Activated CD4-positive, alpha-beta memory T cell treated with anti-CD3 and anti-CD28 coated beads, Interleukin-2, amount 10 ng/mL, durations not matched to agents 7 days and 5 days (primary cell): ENCODE measurements at places on chromosomes 6 and 20. TPM values are rescaled to one million over a fixed set of nuclear protein-coding genes. Genes with fewer than 3 reads are reported as not detected.

DNA sequence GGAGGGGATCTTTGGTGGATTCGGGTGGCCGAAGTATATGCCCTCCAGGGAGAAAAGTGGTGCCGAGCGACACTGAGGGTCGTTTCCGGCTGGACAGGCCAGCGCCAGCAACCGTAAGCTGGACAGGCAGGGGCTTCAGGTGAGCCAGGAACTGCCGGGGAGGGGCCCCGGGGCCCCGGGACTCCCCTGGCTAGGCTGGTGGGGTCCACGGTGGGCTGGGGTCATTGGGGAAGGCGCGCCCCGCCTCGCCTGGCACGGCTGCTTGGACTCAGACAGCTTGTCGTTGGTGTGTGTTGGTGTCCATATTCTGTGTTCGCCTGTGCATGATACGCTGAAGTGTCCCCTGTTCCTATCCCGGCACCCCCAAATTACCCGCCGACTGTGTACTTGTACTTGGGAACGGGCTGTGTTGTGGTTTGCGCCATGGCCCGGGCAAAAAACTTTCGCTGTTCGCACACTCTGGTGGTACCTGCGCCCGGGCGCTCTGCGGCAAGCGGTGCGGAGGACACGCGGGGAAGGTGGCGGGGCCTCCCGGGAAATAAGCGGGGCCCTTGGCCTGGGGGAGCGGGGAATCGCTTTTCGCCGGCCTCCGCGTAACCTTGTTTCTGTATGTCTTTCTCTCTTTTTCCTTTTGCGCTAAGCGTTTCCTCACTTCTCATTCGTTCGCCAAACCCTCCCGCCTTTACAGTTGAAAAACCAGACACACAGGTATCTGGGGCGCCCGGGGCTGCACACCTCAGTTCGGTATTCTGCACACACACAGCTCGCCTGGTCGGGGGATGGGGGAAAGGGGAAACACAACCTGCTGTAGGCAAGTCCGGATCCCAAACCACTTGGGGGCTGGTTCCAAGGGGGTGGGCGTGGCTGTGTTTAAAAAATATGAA lies 3.2 kb downstream of the GNAS start:
- H3K27me3 ChIP-seq = peaks cover 72% of the 10 kb centered on the region
- H3K4me1 ChIP-seq = peaks cover 21% of the 10 kb centered on the region
- H3K27ac ChIP-seq = no peak overlapping the region

Gene PNLDC1
- 0.35 TPM for total RNA-seq

DNA sequence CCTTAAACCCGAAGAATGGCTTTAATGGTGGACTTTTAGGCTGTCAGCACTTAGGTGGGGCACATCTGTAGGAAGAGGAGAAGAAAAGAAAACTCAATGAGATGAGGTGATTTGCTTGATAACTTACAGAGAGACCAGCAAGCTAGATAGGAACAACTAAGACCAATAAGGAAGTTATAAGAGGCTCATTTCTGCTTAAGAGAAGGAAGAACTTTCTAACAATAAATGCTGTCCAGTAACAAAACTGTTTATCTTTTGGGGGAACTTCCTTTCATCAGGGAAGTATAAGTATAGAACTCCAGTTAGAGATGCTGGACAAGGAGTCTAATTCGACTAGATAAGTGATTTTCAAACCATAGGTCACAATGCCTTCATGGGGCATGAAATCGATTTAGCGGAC lies 107.2 kb upstream of the SIRPA start:
- H3K4me1 ChIP-seq = no peaks in the 10 kb centered on the region
- H3K36me3 ChIP-seq = no peaks in the 10 kb centered on the region
- peaks cover 48% of the 10 kb centered on the region for H3K27me3 ChIP-seq
- no peak overlapping the region for H3K27ac ChIP-seq
- no peak overlapping the region for H3K4me3 ChIP-seq
- no peak for DNase-seq

GRCh38 chr6:102340311-102340710 lies 946.8 kb downstream of the GRIK2 start:
- DNase-seq = no peak
- no peaks in the 10 kb centered on the region for H3K36me3 ChIP-seq
- no peak overlapping the region for H3K27ac ChIP-seq
- no peaks in the 10 kb centered on the region for H3K4me1 ChIP-seq
- H3K27me3 ChIP-seq = no peaks in the 10 kb centered on the region

Gene SLC17A9
- total RNA-seq = 4.7 TPM

Gene SDCBP2
- total RNA-seq = 3.2 TPM

Gene TOX2
- 4.4 TPM for total RNA-seq

DNA sequence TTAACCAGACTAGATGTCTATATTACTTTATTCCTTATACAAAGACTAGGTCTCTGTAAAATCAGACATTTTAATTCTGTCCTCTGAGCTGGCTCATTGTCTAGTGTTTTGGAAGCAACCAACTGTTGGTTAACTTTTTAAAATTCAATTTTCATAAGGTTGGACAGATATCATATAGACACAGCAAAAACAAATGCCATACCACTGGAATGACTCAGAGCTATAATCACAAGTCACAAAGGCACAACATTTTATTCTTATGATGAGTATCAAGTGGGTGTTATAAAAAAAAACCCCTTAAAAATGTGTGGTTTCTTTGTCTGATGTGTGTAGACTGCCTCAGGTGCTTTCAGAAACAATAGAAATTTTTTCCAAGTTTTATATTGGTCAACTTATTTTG lies 296.2 kb upstream of the MARCKS start:
- H3K27me3 ChIP-seq = no peaks in the 10 kb centered on the region
- no peak for DNase-seq
- no peaks in the 10 kb centered on the region for H3K4me1 ChIP-seq
- no peak overlapping the region for H3K27ac ChIP-seq
- no peak overlapping the region for H3K4me3 ChIP-seq

GRCh38 chr6:78713564-78713963 lies 153.8 kb upstream of the IRAK1BP1 start:
- no peak for DNase-seq
- H3K4me1 ChIP-seq = no peaks in the 10 kb centered on the region
- no peak overlapping the region for H3K4me3 ChIP-seq
- H3K36me3 ChIP-seq = no peaks in the 10 kb centered on the region

- H3K4me1 ChIP-seq = peaks cover 22% of the 10 kb centered on the region
- H3K36me3 ChIP-seq = no peaks in the 10 kb centered on the region
- H3K4me3 ChIP-seq = peak overlapping the region; percentile 87
- DNase-seq = peak; percentile 60
- H3K27me3 ChIP-seq = peaks cover 4% of the 10 kb centered on the region
These were observed 427 bp downstream of the GINM1 start for GRCh38 chr6:149566410-149567193.

- H3K27ac ChIP-seq = no peak overlapping the region
- peaks cover 2% of the 10 kb centered on the region for H3K27me3 ChIP-seq
- no peak overlapping the region for H3K4me3 ChIP-seq
- H3K4me1 ChIP-seq = peaks cover 10% of the 10 kb centered on the region
- no peaks in the 10 kb centered on the region for H3K36me3 ChIP-seq
- DNase-seq = no peak
These were observed 24.8 kb upstream of the MBOAT1 start for GRCh38 chr6:20236909-20237600.

DNA sequence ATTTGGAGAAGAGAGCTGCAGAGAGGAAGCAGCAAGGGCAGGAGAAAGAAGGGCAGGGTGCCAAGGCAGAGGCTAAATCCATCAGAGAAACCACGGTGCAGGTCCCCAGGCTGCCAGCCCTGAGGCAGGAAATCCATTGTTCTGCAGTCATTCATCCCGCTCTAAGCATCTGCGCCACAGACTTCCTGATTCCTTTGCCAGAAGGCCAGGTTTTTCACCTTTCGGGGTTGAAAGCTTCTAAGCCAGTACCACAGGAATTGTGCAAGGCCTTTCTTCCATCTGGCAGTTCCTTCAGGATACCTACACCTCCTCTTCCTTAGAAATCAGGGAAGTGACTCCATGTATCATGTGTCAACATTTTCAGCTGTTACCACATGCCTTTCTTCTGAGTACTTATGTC lies 45.6 kb downstream of the ADGRF5 start:
- no peaks in the 10 kb centered on the region for H3K27me3 ChIP-seq
- no peak overlapping the region for H3K27ac ChIP-seq
- no peaks in the 10 kb centered on the region for H3K4me1 ChIP-seq
- no peak overlapping the region for H3K4me3 ChIP-seq
- DNase-seq = no peak
- H3K36me3 ChIP-seq = no peaks in the 10 kb centered on the region

Gene TAPBP
- total RNA-seq = 243 TPM

- H3K4me1 ChIP-seq = no peaks in the 10 kb centered on the region
- DNase-seq = no peak
- no peak overlapping the region for H3K4me3 ChIP-seq
- H3K27me3 ChIP-seq = no peaks in the 10 kb centered on the region
- H3K27ac ChIP-seq = no peak overlapping the region
These were observed 330.8 kb upstream of the SPTLC3 start for GRCh38 chr20:12677925-12678324.

DNA sequence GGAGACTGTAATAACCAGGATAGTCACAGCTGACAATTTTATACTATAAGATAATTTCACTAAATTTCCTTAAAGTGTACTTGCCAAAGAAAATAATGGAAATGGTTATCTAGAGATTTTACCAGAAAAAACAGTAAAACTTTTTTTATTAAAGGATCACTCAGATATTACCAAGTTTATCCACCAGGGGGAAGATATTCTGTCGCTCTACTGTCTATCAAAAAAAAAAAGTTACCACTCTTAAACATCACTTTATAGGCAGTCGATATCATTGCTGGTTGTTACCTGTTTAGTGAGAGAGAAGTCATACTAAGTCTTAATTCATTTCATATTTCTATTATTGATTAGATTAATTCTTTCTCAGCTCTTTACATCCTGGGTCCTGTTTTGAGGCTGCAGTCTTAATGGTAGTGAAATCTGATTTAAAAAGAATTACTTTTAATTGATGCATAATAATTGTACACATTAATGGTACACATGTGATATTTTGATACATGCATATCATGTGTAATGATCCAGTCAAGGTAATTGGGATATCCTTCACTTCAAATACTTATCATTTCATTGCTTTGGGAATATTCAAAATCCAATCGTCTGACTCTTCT lies 18.9 kb downstream of the L3MBTL3 start:
- no peak overlapping the region for H3K4me3 ChIP-seq
- peaks cover 49% of the 10 kb centered on the region for H3K4me1 ChIP-seq
- DNase-seq = no peak
- no peak overlapping the region for H3K27ac ChIP-seq
- no peaks in the 10 kb centered on the region for H3K27me3 ChIP-seq

DNA sequence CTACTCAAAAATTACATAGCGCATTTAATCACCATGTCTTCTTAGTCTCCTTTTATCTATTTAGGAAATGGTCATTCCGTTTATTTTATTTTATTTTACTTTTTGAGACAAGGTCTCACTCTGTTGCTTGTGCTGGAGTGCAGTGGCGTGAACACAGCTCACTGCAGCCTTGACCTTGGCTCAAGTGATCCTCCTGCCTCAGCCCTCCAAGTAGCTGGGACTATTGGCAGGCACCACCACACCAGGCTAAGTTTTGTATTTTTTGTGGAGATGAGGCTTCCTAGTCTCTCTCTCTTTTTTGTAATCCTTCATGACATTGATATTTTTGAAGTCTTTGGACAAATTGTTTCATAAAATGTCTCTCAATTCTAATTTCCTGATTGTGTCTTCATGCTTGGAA lies 4.7 kb upstream of the MYLK4 start:
- no peak for DNase-seq
- peaks cover 5% of the 10 kb centered on the region for H3K4me1 ChIP-seq
- H3K36me3 ChIP-seq = no peaks in the 10 kb centered on the region
- H3K27ac ChIP-seq = no peak overlapping the region
- H3K27me3 ChIP-seq = peaks cover 47% of the 10 kb centered on the region
